Frontal cortex (tissue), 4 donors: ENCODE measurements at places on chromosomes 1 and 21. TPM values are rescaled to one million over a fixed set of nuclear protein-coding genes. Genes with fewer than 3 reads are reported as not detected.

- DNase-seq: no peak
Observed at GRCh38 chr1:171833091-171833825, 8.0 kb upstream of the DNM3 start.

- DNase-seq: no peak
Observed at GRCh38 chr21:27017246-27017645, 50.4 kb upstream of the ADAMTS5 start.

The SLC1A7 gene
- not detected for total RNA-seq

DNA sequence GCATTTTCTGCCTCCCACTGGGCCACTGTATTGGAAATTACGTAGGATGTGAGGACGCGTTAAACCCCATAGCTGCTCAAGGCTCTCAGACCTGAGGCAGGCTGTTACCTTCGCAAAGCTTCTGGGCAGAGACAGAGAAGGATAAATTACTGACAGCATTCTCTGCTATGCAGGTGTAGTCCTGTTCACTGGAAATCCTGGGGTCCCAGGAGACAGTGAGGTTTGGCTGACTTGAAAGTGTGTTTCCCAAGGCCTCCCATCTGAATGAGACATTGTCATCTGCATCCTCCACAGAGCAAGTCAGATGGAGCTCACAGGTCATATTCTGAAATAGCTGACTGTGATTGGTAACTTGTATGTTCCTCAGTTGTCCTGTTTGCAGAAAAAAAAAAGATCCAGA is 32.0 kb downstream of the SLAMF6 start:
- no peak for DNase-seq

- DNase-seq: no peak
Observed at GRCh38 chr1:248576260-248576980, 1.9 kb upstream of the OR2T34 start.

The SLC44A3 gene
- 1.2 TPM for total RNA-seq

GRCh38 chr1:216332462-216332861 is 90.8 kb downstream of the USH2A start:
- no peak for DNase-seq

The FAM72C gene
- total RNA-seq: 1.2 TPM

DNA sequence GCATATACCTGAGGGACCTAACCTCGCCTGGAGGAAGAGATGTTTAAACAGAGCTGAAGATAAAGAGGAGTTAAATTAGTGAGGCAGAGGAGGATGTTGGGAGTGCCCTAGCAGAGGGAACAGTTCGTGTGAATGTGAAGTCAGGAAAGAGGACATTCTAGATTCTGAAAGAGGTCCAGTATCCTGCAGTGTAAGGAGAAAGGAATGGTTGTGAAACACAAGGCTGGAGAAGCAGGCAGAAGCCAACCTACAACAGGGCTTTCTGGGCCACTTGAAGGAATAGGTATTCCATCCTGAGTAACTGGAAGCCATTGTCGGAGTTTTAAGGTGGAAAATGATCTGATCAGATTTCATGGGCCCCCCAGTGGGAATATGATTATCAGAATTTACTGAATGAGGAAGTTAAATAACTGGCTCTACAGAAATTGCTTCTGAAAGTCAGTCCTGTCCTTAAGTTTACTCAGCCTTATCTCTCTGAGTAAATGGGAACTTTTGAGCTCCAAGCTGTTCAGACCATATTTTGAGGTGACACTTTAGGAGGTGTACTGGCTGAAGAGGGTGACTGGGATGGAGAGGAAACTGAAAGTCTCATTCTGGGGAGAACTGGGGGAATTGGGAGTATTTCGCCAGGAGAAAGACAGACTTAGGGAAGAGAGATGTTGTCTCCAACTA is 24.4 kb upstream of the FAAH start:
- DNase-seq: no peak

The DIO1 gene
- not detected for total RNA-seq

DNA sequence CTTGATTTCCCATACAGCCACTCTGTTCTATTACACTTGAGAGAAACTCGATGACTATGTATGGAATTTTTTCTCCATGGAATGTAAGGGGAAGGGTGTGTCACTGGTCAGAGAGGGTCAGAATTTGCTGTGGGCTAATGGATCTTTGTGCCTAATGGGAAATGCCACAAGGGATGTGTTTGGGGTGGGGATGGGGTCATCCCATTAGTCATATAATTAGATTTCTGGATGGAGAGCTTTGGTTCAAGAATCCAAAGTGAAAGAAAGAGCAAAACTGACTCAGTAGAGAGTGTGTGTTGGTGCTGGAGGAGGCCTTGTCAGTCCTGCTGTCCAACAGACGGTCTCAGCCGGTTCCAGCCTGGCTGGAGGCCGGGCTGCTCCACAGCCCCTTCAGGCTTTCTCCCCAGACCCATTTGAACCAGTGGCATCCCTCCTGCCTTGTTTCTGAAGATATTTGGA is 86.4 kb downstream of the LAMC2 start:
- DNase-seq: no peak

- no peak for DNase-seq
Observed at GRCh38 chr1:233109096-233109495, 158.7 kb downstream of the NTPCR start.

GRCh38 chr1:186297439-186298045 is 77.5 kb downstream of the TPR start:
- no peak for DNase-seq
